ENCODE measurements at places on chromosomes 7 and 10.

DNA sequence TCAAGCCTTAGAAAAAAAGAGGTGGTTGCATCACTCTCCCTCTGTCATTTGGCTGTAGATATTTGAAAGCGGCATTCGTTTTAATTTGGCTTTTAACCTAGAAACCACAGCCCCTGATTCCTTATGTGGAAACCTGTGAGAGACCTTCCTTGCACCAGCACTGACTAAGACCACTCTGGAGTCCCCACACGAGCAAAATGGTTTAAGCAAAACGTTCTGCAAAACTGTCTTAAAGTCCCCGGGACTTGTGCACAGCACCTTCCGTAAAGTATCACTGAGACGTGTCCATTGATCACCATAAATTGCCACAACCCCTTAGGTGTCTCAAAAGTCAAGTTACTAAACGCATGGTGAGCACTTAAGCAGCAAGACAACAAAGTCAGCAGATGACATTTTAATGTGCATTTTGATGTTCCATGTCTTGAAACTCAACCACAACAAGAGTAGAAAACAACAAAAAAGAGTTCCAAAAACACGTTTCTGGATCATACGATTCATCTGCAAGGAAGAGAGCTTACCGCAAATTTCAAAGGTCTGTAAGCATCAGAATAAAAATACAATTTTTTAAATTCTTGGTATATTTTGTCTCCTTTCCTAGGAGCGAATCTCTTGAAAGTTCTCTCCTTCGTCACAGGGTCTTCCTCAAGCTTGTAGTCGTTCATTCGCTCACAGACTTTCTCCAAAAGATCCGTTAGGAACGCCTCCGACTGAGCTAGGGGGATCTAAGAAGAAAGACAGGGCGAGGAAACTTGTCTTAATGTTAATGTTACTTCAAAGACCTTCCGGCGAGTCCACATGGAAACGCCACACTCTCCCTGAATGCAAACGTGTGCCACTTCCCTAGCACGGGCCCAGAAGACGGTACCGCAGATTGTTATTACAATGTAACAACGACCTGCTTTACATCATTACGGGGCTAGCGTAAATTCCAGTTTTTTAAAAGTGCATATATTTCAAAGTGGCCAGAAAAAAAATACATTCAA, 37.7 kb downstream of the CNPY1 start:
- no peak for DNase-seq

- DNase-seq: peak; percentile 86
These were observed 46.2 kb downstream of the AOC1 start for GRCh38 chr7:150898475-150899011.

GRCh38 chr7:75688200-75689136, 50.3 kb downstream of the HIP1 start:
- no peak for DNase-seq

GRCh38 chr10:16904639-16905061, 87.4 kb upstream of the RSU1 start:
- DNase-seq: peak; percentile 57

DNA sequence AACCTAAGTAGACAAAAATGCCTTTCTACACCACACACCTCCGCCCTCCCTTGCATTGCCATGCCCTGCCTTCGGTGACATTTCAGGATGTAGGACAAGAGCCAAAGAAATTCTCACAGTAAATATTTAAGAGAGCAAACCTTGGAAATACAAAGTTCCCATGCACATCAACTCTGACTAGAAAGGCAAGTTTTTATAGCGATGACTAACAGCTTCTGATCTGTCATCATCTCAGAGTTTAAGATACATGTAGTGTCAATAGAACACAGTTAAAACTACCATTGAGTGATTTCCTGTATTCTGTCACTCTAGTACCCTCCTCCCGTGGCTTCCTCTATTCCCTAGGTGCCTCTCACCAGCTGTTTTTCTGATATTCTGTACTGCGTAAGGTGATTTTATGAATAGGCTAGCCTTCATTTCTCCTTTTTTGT, 20.7 kb downstream of the SLC16A9 start:
- DNase-seq: no peak

- no peak for DNase-seq
These were observed 493.8 kb downstream of the ARL4A start for GRCh38 chr7:13181216-13181615.

DNA sequence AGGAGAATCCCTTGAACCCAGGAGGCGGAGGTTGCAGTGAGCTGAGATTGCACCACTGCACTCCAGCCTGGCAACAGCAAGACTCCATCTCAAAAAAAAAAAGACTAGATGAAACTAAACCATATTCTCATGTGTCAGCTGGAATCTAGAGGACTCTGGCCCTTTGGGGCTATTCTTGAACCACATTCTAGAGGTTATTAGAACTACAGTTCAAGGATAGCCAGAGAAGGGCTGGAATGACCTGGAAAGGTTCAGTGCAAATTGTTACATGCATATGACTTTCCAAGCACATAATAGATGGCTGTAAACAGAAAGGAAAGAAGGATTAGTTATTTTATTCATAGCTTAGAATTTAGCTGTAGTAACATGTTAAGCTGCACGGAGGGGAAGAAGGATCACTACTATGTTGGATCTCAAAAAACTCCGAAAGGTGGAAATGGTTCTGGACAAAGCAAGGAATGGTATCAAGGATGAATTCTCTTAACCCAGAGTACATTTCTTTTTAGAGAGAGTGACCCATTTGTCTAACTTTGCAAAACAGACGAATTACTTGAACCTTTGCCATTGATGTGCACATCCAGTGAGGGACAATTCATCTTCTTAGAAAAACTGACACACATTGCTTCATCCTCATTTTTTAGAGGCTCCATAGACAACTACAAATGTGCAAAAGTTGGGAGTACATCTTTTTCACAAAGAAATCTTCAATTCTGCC, 124.0 kb upstream of the SAMD8 start:
- DNase-seq: no peak

- DNase-seq: no peak
These were observed 10.7 kb upstream of the SPOCK2 start for GRCh38 chr10:72098836-72099599.

DNA sequence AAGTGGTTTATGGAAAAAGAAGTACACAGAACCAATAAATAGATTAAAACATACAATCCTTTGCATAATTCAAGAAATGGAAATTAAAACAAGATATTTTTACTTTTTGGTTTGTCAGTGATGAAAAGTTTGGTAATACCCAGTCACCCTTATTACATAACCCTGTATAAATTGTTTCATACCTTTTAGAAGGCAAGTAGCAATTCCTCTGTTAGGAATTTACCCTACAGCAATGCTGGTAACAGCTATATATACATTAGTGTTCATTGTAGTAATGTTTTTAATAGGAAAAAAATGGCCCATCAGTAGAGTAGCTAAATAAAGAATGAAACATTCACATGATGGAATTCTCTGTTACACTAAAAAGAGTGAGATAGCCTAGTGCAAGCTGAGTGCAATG, 42.7 kb downstream of the PTPN12 start:
- DNase-seq: no peak

DNA sequence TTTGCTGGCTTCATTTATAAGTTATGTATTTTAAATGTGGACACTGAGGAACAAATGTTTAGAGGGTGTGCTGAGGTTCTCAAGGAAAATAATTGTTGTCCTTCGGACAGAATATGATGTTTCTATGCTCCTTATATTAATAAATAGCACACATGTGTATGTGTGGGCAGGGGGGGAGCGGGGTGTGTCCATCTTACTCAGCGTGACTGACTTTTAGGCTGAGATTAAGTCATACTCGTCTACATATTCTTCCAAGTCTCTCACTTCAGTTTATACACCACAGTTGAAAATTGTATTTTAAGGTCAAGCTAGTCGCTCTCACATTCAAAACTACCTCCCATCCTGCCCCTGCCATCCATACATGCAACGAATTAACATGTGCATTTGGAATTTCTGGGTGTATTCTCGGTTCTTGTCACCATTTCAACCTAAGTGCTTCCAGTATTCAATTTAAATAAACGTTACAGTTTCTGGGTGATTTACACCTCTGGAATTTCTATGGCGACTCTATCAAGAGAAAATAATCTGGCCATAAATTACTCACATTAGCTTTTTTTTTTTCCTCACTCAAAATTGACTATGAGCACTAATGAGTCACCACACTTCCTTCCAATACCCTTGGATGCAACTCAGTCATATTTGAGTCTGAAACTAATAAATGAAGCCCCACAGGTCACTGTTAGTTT, 3.3 kb downstream of the PCDH15 start:
- no peak for DNase-seq

DNA sequence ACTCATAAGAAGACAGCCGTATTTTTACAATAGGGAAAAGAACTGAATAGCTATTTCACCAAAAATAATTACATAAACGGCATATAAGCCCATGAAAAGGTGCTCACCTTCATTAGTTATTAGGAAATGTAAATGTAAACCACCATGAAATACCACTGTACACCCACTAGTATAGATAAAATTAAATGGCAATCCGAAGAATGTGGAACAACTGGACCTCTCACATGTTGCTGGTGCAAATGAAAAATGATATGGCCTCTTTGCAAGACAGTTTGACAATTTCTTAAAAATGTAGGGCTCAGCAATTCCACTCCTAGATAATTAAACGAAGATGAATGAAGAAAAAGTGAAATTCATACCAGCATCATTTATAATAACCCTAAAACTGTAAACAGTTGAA, 91.8 kb downstream of the MAPK8 start:
- no peak for DNase-seq

DNA sequence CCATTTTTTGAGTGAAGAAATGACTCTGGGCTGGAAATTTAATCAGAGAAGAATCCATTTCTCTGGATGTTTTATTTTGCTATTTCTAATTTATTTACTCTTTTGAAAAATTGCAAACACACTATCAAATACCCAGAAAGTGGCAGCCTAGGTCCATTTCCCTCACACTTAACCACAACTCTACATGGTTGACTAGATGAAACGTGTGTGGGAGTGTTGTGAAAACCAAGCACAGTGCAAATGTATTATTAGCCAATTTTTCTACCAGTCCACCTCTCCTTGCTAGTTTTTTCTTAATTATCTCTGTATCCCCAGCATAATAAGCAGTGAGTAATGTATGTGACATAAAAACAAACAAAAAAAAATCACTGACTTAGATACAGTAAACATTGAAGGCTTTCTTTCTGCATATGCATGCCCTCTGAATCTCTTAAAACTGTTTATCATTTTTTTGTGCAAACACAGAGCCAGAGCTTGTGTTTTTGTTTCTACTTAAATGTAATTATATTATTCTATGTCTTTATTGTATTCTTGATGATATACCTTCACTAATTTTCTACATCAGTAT, 30.9 kb downstream of the SCIN start:
- DNase-seq: no peak

- no peak for DNase-seq
These were observed 1073.0 kb downstream of the XPNPEP1 start for GRCh38 chr10:108850138-108850854.

- DNase-seq: no peak
These were observed 9.8 kb upstream of the MAFK start for GRCh38 chr7:1520539-1521234.

DNA sequence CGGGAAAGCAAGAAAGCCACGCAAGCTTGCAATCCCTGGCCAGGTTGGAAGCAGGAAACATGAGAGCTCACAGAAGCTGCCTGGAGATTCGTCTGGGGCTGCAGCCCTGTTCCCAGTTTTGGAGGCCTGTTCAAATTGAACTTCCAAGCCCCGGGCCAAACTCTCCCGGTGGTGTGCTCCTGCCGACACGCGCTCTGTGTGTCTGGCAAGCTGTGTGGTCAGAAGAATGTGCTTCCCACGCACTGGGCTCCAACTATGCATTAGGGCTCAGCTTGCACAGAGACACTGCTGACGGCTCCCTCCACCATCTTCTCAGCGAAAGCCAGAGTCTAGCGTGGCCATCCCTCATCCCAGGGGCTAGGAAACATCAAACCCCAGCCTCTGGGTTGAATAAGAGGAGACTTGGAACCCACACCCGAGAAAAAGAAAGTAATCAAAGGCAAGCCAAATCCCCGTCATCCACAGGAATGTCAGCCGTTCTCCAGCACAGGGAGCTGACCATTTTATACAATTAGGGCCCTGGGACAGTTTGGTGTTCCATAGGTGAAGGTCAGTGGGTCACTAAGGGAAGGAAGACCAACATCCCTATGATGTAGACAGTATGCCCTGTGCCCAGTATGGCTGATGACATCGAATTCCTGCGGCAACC, 107.2 kb downstream of the FGFR2 start:
- DNase-seq: no peak

- no peak for DNase-seq
These were observed 69.4 kb upstream of the HECTD2 start for GRCh38 chr10:91340613-91341362.

DNA sequence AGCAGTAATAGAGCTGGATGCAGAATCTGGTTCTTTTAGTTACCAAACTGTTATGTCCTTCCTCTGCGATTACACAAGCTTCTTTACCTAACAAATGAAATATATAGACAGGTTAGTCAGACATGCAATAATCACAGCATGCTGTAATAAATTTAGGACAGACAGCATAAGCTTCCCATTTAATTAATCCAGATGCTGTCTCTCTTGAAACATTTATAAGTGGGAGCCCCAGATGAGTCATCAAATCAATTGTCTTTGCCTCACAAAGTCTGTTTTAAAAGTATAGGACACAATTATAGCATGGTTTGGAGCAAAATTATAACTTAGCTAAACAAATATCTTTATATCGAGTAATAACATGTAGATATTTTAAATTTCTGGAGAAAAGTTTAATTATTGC, 1.6 kb downstream of the CDNF start:
- no peak for DNase-seq

DNA sequence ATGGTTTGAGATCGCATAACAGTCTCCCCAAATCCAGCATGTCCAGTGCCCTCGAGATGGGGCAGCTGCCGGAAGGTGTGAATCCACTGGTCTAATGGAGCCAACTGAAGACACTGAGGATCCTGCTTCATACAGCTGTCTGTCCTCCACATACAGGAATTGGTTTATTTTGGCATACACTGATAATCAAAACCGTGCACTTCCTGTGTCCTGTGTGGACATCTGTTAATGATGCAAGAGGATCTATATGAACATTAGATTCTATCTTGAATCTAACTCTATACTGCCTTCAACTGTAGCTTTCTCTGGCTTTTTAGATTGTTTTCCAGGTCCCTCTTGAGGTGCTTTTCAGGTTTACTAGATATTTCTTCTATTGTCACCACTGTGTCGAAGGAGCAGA, 3.0 kb upstream of the JAZF1 start:
- peak; percentile 66 for DNase-seq

- peak; percentile 28 for DNase-seq
These were observed 5.7 kb downstream of the GATA3 start for GRCh38 chr10:8060010-8060703.

- DNase-seq: no peak
These were observed 2.9 kb downstream of the CDK14 start for GRCh38 chr7:90599038-90599437.

- no peak for DNase-seq
These were observed 148.7 kb downstream of the C7orf25 start for GRCh38 chr7:42763137-42763551.

Measured in hematopoietic multipotent progenitor cell treated with erythropoietin and hydrocortisone succinate and interleukin-3 and kit ligand, for 6 days (in vitro differentiated cells).